ENCODE measurements at places on chromosomes 16 and 17. TPM values are rescaled to one million over a fixed set of nuclear protein-coding genes. Genes with fewer than 3 reads are reported as not detected.

APOH gene
- polyA plus RNA-seq, result not detected

VMO1 gene
- not detected for polyA plus RNA-seq

NOMO2 gene
- polyA plus RNA-seq, result 126 TPM

LRRC75A gene
- 1.5 TPM for polyA plus RNA-seq

ACD gene
- 29.5 TPM for polyA plus RNA-seq

SETD1A gene
- polyA plus RNA-seq, result 1.4 TPM

ADAP2 gene
- polyA plus RNA-seq, result not detected

NFATC3 gene
- 52.0 TPM for polyA plus RNA-seq

TMC5 gene
- not detected for polyA plus RNA-seq

RNF222 gene
- not detected for polyA plus RNA-seq

CYGB gene
- not detected for polyA plus RNA-seq

OR1F1 gene
- polyA plus RNA-seq, result not detected

UBE2Z gene
- polyA plus RNA-seq, result 62.7 TPM

B4GALNT2 gene
- polyA plus RNA-seq, result not detected

SLC35G6 gene
- not detected for polyA plus RNA-seq

PRSS8 gene
- polyA plus RNA-seq, result not detected

CTF1 gene
- polyA plus RNA-seq, result not detected

PRSS36 gene
- 1.2 TPM for polyA plus RNA-seq

EPOP gene
- polyA plus RNA-seq, result not detected

Measured in CD4-positive, CD25-positive, alpha-beta regulatory T cell (primary cell).